ENCODE measurements at places on chromosomes 6 and 20.

DNA sequence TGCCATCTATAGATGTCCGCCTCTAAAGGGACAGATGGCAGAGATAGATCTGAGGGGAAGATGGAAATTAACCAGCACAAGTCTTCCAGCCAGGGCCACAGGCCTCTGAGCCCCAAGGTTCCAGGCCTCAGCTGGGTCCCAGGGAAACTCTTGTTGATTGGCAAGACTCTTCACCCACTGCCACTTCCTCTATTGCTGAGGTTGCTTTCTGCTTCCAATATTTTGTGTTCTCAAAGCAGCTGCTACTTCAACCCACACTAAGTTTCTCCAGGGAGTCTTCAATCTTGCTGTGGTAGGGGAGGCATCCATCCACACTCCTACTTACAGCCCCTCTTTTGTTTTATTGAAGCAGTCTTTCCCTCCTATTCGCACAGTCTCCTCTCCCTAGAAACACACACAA, 36.4 kb upstream of the SASH1 start:
- no peak for DNase-seq

DNA sequence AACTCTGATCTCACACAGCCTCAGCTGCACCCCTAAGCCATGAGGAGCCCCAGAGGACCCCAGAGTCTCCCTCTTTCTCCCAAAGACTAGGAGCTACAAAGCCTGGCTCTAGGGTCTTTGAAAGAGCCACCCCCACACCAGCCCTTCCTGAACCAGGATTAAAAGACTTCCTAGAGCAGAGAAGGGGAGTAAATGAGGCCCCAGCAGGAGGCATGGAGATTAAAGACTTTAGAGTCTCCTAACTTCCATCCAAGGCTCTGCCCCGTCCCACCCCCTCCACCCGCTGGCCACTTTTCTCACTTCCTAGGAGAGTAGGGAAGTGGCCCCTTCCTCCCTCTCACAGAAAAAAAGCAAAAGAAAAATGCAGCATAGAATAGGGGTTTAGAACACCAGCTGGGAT, 1.7 kb downstream of the PREX1 start:
- DNase-seq = no peak

- DNase-seq = no peak
These were observed 3.1 kb downstream of the YTHDF1 start for GRCh38 chr20:63212792-63213191.

DNA sequence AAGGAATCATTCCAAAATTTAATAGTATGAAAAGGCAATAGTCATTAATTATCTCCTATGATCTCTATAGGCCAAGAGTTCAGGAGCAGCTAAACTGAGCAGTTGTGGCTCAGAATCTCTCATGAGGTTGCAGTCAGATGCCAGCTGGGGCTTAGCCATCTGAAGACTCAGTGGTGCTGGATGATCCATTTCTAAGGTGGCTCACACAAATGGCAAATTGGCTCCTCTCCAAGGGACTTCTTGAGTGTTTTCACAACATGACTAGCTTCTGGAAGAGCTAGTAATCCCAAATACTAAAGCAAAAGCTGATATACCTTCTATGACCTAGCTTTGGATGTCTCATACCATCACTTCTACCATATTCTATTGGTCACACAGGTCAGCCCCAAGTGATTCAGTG, 104.2 kb downstream of the HAO1 start:
- no peak for DNase-seq

- DNase-seq = no peak
These were observed 40.0 kb upstream of the KCNK16 start for GRCh38 chr6:39362487-39362865.
